DMS79 treated with DMSO at 0.1 percent for 48 hours (cell line): ENCODE measurements at places on chromosomes 2 and 18.

DNA sequence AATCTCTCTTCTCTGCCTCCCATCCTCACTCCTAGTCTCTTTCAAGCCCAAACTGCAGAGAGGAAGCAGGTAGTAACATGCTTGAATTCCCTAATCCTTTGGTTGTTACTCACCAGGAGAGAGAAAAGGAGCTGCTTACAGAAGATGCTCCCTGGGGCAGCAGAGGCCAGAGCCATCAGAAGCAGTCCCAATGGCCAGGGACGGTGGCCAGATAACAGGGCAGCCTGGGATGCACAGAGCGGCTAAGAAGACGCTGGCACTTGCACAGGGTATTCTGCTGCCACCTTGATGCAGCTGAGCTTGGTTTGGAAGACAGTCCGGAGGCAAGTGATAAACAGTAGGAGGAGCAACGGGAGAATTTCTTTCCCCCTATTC, 250 bp downstream of the DSC1 start:
- DNase-seq: no peak

DNA sequence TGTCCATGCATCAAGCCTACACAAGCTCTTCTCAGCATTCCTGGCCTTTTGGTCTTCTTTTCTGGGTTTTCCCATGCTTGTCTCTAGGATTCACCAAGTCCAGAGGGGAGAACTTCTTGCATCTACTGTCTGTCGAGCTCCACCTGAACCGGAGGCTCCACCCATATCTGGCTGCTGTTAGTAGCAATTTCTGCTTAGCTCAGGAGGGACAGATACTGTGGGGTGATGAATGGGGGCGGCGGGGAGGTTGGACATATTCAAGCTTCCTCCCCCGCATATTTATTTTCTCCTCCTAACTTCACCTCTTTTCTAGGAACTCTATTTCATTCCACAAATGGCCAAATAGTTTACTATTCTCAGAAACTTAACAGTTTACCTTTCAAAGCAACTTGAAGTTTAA, 163.5 kb downstream of the PTH2R start:
- DNase-seq: no peak

DNA sequence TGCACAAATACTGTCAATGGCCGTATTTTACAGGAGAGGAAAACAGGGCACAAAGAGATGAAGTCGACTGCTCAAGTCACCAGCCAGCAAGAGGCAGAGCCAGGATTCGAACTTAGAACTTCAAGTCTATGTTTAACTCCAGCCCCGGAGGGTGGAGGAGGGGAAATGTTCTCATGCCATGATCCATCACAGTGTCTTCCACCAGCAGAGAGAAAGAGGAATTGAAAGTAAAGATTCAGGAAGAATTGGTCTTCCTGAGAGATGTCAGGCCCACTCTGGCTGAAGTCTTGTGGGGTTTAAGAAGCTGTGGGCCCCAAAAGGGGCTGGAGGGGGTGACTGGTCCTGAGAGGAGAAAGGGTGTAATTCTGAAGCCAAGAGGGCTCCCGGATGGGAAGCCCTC, 260.0 kb downstream of the TNS1 start:
- no peak for DNase-seq

DNA sequence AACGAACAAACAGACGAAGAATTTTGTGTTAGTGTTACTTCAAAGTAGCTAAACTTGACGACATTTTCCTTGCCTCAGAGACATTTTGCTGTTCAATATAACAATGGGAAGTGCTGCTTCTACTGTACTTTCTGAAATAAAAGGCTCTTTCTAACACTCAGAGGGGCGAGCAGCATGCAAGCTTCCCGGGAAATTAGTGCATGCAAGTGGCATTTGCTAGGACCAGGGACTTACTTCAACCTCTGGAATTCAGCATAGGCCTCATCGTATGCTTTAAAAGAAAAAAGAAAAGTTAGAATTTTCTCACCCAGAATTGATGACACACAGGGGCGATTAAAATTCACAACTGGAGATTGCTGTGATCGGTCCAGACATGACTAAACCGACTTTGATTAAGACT, 62.5 kb upstream of the LPIN2 start:
- no peak for DNase-seq

DNA sequence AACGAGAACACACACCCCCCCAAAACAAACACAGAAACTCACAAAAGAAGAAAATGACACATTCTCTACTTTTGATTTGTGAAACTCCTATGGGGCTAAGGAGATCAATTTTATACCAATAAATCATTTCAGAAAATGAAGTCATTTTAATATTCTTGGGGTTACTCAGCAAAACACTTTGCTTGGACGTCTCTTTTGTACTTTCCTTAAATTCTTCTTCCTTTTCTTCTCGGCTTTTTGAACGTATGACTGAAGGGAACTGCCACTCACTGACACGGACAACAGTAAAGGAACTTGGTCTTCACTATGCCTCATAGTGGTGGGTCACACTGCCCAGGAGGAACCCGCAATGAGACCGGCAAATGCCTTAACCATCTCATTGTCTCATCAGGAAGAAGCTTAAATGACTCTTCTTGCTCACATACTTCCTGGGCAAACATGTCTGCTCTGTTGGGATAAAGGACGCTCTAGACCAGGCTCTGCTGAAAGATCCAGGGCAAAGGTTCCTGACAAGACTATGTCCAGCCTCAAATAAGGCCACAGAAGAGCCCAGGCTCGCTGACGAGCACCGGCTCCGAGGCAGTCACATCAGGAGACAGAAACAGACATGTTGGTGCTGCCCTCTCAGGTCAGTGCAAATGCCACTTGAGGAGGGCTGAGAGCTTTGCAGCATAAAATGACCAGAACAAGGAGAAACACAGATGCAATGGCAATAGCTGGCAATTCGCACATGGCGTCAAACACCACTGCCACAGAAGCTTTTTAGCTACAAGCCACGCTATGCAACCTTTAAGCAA, 205.5 kb downstream of the TGIF1 start:
- DNase-seq: no peak

GRCh38 chr2:189584686-189585085, 4.1 kb upstream of the SLC40A1 start:
- DNase-seq: no peak

DNA sequence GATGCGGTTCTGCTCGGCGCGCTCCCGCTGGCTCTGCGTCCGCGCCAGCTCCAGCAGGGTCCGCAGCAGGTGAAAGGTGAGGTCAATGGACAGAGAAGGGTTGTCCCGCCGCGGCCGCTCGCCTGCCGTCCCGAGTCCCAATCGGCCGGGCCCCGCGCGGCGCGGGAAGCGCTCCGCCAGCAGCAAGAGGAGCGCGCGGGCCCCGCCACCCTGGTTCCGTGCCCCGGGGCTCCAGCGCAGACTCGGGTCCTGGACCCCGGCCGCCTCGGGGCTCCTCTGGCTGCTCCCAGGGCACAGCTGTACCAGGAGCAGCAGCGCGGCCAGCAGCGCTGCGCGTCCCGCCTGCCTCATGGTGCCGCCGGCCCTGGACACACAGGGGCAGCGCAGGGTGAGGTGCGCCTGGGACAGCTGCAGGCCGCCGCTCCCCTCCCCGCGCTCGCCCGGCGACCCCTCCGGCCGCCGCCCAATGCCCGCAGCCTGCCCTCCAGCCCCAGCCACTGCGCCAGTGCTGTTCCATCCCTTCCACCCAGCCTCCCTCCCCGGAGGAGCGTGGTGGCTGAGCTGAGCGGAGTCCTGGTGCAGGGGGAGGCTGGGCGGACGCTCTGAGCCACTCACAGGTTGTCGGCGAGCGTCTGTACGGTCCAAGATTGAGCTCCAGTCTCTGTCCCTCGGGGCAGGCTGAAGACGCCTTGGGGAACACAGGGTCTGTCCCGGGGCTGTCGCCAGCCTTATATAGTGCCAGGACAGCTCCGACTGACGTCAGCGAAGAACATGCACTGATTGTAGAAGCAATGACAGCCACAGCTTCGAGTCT, 493 bp downstream of the UCN start:
- no peak for DNase-seq

- no peak for DNase-seq
Observed at GRCh38 chr18:64405161-64405560, 256.3 kb upstream of the LINC00305 start.

DNA sequence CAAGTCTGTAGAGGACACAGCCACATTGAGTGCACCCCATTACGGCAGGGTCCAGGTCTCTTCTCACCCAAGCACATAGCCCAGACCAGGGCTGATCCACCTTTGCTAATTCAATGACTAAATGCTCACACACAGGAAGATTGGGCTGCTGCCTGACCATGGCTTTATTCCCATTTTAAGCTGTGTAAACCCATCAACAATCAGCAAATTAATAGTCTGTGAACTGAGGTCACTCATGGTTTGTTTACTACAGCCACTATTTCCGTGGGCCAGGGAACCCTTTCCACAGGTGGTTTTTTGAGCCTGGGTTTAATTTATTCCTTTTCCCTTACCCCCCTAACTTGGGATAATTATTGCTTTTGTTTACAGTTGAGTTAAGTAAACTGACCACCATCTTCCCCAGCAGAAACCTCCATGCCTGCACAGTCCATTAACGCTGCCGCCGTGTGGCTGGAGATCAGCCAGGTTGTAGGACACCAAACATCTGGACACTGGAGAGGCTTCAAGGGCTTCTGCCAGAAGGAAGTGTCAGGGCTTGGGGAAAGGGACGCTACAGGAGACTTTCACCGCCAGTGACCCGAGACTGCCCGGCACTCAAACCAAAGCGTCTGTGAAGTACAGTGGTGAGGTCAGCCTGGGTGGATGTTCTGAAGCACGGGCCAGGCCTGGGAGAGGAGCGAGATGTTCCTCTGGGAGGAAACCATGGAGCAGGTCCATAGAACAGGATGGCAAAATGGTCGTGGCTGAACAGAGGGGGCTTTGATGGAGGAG, 282.9 kb downstream of the DYSF start:
- peak; percentile 81 for DNase-seq

- DNase-seq: no peak
Observed at GRCh38 chr2:44713170-44713569, 228.3 kb upstream of the SIX3 start.

- DNase-seq: no peak
Observed at GRCh38 chr18:80178935-80179818, 68.1 kb downstream of the PARD6G start.

DNA sequence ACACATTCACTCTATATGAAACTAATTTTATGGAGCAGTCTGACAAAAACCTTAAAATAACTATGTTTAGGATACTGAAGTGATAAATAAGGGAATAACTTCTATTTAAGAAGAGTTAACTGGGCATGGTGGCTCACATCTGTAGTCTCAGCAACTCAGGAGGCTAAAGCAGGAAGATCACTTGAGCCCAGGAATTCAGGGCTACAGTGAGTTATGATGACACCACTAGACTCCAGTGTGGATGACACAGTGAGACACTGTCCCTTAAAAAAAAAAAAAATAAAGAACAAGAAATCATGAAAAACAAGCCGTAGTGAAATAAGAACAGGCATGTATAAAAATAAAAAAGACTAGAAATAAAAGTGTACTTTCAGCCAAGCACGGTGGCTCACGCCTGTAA, 82.0 kb downstream of the THADA start:
- DNase-seq: no peak

DNA sequence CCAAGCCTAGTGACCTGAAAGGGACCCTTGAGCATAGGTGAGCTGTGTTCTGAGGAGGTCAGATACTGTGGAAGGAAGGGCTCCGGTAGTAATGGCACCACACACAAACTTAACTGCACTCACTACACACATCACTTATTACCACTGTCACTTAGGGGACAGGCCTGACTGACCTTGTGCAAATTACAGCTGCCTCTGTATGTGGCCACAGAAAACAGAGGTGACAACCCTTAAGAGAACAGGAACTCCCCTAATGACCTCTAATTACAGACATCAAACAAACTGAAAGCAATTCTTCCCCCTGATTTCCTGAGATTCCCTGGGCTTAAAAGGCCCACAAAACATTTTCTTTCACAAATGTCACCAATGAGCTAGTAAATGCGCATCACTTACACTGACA, 360.6 kb downstream of the RND3 start:
- no peak for DNase-seq

- DNase-seq: peak; percentile 6
Observed at GRCh38 chr18:23900994-23901393, 113.6 kb upstream of the TTC39C start.

DNA sequence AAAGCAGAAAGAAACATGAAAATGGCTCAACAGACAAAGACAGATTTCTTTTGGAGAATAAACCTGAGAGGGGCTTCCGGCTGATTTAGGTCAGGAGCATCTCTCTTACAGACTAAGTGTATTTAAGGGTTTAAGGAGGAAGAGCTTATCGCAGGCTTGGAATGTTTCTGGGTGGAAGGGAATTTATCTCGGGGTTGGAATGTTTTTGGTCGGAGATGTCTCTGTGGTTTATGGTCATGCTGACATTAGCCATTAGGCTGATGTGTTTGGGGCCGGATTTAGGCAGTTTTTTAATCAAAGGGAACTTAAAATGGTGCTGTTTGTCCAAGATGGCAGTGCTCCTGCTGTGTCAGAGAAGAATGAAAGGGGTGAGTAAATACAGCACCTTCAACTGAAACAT, 14.4 kb upstream of the PSMA8 start:
- no peak for DNase-seq

DNA sequence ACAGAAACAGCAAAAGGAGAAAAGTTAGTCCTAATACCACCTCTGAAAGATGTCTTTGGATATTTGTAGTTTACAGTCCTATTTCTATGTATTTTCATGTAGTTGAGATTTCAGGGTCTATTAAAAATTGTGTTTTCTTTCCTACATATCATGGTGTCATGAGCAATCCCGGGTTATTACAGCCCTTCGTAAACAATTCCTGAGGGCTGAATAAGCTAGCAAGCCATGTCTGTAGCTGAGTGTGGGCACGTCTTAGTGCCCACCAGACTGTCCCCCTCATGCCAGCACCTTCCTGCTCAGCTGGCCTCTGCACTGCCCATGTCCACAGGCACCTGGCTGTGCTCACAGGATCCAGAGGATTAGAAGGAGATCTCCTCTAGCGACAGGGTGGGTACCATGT, 60.6 kb downstream of the CTIF start:
- no peak for DNase-seq

DNA sequence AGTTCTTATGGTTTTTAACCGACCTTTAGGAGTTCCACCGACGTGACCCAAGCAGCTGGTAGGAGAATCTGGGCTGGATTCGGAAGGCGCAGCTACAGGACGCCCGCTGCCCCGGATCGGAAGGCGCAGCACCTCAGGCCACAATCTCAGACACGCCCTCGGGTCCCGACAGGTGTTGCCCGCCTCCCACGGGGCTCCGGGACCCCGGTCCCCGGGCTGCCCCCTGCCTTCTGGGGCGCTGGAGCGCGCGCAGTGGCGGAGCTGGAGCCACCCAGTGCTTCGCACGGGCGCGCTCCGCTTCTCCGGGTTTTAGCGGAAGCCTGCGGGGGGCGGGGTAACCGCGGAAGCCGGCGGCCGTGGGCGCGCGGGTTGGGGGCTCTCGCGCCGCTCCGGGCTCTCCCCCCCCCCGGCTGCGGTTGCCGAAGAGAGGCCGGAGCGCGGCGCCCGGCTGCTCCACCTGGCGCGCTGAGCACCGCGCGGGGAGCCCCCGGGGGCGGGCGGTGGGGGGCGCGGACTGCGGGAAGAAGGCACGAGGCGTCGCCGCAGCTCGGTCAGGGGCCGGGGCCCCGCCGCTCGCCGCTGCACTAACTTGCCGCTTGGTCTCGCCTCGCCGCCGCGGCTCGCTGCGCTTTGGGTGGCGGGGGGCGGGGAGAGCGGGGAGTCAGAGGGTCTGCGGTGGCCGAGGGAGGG, 718.8 kb downstream of the DPP10 start:
- no peak for DNase-seq
